ENCODE measurements at places on chromosomes 11 and 22. TPM values are rescaled to one million over a fixed set of nuclear protein-coding genes. Genes with fewer than 3 reads are reported as not detected.

OR4D5 gene
- not detected for total RNA-seq

ASRGL1 gene
- total RNA-seq, result 9.2 TPM

OR52M1 gene
- total RNA-seq, result not detected

MAML2 gene
- total RNA-seq, result 30.6 TPM

LMNTD2 gene
- total RNA-seq, result 4.5 TPM
